IMR-90 (cell line): ENCODE measurements at places on chromosomes 5 and 9. TPM values are rescaled to one million over a fixed set of nuclear protein-coding genes. Genes with fewer than 3 reads are reported as not detected.

DNA sequence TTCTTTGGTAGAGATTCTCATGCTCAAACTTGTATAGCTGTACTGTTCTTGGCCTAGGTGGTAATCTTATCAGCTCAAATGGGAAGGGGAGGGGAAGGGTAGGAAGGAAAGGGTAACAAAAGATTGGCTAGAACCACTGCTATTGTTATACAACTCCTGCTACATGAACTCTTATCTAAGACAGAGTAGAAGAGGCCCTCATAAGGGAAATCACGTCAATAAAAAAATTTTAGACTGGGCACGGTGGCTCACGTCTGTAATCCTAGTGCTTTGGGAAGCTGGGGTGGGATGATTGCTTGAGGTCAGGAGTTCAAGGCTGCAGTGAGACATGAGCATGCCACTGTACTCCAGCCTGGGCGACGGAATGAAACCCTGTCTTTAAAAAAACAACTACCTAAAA lies 15.9 kb downstream of the STOM start:
- peaks cover 29% of the 10 kb centered on the region for H3K36me3 ChIP-seq
- no peak overlapping the region for H3K4me3 ChIP-seq
- H3K27me3 ChIP-seq, result no peaks in the 10 kb centered on the region

GRCh38 chr5:33774341-33774740 lies 117.4 kb downstream of the ADAMTS12 start:
- H3K27me3 ChIP-seq, result no peaks in the 10 kb centered on the region
- DNase-seq, result no peak
- H3K27ac ChIP-seq, result no peak overlapping the region
- no peak overlapping the region for H3K4me3 ChIP-seq
- peaks cover 11% of the 10 kb centered on the region for H3K4me1 ChIP-seq
- no peaks in the 10 kb centered on the region for H3K36me3 ChIP-seq

DNA sequence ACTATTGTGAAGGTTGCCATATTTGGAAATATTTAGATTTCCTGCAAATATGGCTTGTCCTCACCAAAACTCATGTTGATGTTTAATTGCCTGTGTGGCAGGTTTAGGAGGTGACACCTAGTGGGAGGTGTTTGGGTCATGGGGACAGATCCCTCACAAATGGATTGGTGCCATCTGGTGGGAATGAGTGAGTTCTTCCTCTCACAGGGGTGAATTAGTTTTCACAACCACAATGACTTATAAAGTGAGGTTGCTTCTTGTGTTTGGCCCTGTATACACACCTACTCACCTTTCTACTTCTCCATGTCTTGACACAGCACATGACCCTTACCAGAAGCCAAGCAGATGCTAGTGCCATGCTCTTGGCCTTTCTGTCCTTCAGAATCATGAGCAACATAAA lies 41.1 kb downstream of the ISOC1 start:
- H3K27ac ChIP-seq, result no peak overlapping the region
- no peaks in the 10 kb centered on the region for H3K27me3 ChIP-seq
- H3K4me3 ChIP-seq, result no peak overlapping the region
- DNase-seq, result no peak
- H3K4me1 ChIP-seq, result no peaks in the 10 kb centered on the region
- no peaks in the 10 kb centered on the region for H3K36me3 ChIP-seq

GRCh38 chr5:149007174-149007573 lies 55.7 kb downstream of the SH3TC2 start:
- H3K36me3 ChIP-seq, result no peaks in the 10 kb centered on the region
- no peak overlapping the region for H3K27ac ChIP-seq
- DNase-seq, result peak; percentile 83

DNA sequence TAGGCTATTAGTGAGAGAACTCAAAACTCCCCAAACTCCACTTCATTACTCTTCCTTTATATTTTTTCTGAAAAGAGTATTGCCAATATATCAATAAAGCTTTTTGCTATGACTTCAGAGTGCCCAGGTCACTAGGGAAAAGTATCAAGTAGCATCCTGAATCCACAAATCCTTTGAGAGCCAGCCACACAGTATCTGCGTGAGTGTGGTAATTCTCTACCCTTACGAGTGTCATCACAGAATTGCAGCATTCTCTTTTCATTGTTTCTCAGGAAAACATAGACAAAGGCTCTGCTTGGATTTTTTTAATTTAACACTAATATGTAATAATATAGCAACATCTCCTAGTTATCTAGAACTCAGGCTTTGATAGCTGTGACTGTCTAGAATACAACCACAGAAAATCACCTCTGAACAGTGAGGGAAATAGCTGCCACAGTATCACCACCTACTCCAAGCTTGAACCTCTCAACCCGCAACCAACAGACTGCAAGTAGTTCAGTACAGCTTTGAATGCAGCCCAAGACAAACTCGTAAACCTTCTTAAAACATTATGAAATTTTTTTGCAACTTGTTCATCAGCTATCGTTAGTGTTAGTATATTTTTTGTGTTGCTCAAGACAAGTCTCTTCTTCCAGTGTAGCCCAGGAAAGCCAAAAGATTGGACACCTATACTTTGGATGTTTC lies 79.3 kb upstream of the CCDC152 start:
- H3K4me3 ChIP-seq, result no peak overlapping the region
- H3K4me1 ChIP-seq, result no peaks in the 10 kb centered on the region
- no peaks in the 10 kb centered on the region for H3K27me3 ChIP-seq
- DNase-seq, result no peak
- H3K36me3 ChIP-seq, result no peaks in the 10 kb centered on the region
- no peak overlapping the region for H3K27ac ChIP-seq

DNA sequence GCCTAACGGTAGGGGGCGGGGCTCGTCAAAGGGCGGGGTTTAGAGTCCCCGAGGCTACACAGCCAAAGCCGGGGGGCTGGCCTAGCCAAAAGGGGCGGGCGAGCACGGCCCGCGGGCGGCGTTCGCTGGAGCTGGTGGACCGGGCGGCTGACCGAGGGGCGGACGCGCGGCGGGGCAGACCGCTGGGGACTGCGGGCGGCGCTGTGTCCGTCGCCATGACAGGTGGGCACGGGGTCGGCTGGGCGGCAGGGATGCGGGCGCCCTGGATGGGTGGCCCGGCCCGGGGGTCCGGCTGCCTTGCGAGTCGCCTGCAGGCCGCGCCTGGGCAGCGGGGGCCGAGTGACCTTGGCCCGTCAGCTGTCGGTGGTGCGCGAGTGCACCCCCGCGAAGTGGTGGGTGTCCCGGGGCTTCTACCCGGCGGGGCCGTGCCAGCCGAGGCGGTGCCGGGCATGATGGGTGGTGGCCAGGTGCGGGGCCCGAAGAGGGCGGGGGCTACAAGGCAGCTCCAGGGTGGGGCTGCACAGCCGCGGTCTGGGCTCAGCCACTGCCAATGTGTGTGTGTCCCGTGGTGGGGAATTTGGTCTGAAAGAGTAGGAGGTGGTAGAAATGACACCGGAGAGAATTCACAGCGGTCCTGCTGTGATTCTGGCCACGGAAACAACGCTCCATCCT lies at the start of gene CARD19:
Gene CARD19, plus strand, starts transcription at position 87 of the 672 bp plus-strand sequence. Its CDS starts 129 bp downstream, at position 216.
- DNase-seq, result peak; percentile 12
- H3K4me3 ChIP-seq, result peak within 1 kb of the TSS; percentile 87

The HAVCR2 gene
- polyA plus RNA-seq, result 0.07 and 0.09 TPM in 2 replicates

The SPINK13 gene
- not detected in 2 replicates for polyA plus RNA-seq

The GABRA1 gene
- not detected in 2 replicates for polyA plus RNA-seq

The PCDHB2 gene
- polyA plus RNA-seq, result 0.46 and 0.65 TPM in 2 replicates

The CTXN3 gene
- polyA plus RNA-seq, result not detected in 2 replicates
